ENCODE measurements at places on chromosomes 12 and 14.

DNA sequence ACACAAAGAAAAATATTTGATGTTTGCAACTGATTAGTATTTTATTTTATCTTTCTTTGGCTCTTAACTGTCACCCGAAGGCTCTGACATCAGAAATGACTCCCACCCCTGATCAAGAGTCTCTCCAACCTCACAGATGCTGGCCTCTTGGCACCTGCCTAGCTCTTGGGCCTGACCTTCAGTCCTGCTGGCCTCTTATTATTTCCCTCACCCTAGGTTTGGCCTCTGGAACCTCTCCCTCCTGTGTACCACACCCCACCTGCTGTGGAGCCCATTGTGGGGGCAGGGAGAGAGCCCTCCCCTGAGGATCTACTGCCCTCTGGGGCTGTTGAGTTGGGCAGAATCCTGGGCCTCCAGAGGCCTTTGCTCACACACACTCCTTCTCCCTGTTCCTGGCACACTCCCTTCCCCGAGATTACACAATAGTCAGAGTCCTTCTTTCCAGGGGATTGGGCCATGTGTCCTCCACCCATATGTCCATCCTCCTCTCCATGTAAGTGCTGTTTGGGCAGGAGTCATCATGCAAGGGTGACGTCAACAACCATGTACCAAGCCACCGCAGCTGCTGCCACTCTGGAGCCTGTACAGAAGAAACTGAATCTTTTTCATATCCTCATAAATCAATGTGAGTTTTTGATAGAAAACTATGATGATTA is 124.3 kb downstream of the RASSF9 start:
- DNase-seq = no peak

- no peak for DNase-seq
Measured at GRCh38 chr12:11026118-11026517, 3.7 kb upstream of the TAS2R19 start.

GRCh38 chr14:32940711-32941667 is 2.3 kb downstream of the NPAS3 start:
- no peak for DNase-seq

GRCh38 chr12:114335607-114336006 is 70.3 kb downstream of the TBX5 start:
- no peak for DNase-seq

DNA sequence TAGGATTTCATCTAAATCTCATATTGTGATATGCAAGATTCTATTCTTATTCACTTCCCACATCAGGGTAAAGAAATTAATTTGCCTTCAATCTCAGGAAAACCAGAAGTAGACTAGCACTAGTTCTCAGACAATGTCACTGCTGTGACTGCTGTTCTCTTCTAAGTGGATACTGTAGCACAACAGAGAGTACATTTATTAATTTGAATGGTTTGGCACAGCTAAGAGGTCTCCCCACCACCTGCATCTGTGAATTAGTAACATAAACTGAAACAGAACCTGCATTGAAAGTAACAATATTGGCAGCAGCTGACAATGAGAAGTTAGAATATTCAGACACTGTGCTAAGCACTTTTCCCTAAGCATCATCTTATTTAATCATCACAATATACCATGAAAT is 253.1 kb downstream of the PDZRN4 start:
- DNase-seq = no peak

GRCh38 chr12:121217063-121217462 is 7.1 kb downstream of the P2RX4 start:
- DNase-seq = no peak

- DNase-seq = no peak
Measured at GRCh38 chr12:60415351-60415750, 819.5 kb downstream of the SLC16A7 start.

DNA sequence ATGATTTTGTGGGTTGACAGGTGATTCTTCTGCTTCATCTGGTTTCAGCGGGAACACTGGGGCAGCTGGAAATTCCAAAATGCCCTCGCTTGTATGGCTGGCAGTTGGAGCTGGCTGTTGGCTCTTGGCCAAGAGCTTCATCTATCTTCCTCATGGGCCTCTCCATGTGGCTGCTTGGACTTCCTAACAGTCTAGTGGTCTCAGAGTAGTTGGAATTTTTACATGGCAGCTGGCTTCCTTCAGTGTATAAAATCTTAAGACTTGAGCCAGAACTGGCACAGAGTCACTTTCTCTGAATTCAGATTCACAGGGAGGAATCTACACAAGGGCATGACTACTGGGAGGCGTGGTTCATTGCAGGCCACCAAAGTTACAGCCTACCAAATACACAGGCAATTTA is 204.9 kb upstream of the RMST start:
- no peak for DNase-seq

Measured in activated naive CD4-positive, alpha-beta T cell treated with anti-CD3 and anti-CD28 coated beads, Interleukin-2, amount 50 U/mL, for 16 hours (primary cell).